SK-N-DZ (cell line): ENCODE measurements at places on chromosomes 1 and 21.

GRCh38 chr1:234633246-234634003 lies 23.4 kb upstream of the IRF2BP2 start:
- no peak for DNase-seq

DNA sequence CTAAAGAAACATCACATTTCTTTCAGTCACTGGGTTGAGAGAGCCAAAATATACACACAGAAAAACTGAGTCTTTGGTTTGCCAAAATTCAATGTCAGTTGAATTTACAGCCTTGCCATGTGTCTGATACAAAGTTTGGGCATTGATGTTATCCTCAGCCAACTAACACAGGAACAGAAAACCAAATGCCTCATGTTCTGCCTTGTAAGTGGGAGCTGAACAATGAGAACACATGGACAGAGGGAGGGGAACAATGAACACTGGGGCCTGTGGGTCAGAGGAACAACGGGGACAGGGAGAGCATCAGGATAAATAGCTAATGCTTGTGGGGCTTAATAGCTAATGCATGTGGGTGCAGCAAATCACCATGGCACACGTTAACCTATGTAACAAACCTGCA lies 39.6 kb upstream of the C21orf91 start:
- no peak for DNase-seq

GRCh38 chr1:119391749-119392148 lies 23.2 kb downstream of the HAO2 start:
- DNase-seq, result no peak

DNA sequence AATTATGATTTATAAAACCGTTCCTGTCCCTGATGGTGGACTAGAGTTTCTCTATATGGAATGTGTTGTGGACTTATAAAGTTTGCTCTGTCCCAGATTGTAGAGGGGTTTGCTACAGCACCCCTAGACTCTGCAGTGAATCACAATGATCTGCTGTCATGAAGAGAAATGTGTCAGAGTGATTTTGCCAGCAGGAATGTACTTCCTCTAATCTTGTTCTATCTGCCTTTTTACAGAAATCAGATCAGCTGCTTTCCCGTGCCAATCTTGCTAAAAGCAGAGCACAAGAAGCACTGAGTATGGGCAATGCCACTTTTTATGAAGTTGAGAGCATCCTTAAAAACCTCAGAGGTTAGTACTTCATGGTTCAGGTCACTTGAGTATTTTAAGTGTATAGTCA lies 52.0 kb downstream of the LAMC2 start:
- no peak for DNase-seq

GRCh38 chr1:234277161-234277868 lies 95.9 kb upstream of the COA6 start:
- no peak for DNase-seq

DNA sequence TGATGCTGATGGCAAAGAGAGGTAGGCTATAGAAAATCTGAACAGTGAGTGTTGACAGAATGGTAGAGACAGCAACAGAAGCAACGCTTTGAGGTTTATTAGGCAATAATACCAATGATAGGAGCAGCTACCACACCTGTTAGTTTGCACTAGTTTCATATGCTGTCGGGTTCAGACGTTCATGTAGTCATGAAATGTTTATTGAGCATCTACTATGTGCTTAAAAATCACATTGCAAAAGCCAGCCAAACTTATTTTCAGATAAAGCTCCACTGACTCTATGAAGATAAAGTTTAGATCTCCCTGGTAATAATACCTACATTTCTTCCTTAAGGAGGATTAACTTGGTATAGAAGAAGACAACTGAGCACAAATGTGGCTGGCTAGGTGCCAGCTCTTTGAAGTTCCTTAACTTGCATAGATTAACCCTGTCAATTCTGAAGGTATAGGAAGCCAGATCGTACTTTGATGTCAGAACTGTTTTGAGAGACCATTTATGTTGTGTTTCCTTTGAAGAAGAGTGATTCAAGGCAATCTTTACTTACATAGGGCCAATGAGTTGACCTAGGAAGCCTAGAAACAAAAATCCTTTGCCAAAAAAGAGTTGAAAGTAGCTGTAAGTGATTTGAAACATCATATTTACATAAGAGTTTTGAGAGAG lies 71.5 kb downstream of the DISP1 start:
- no peak for DNase-seq

DNA sequence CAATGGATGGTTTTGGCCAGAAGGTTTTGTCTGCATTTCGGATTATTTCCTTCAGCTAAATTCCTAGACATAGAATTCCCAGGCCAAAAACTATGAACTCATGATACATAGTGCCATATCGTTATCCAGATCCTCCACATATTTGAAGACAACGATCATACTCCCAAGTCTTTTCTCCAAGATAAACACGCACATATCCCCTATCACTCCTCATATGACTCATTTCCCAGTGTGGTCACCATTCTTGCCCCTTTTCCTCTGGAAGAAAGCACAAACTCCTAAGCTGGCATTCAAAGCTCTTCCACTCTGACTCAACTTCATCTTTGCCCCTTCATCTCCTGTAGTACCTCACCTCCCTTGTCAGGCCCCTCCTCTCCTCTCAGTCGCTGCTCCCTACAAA lies 277.6 kb downstream of the PLPP3 start:
- no peak for DNase-seq

GRCh38 chr1:108049178-108049819 lies 84.3 kb upstream of the VAV3 start:
- peak; percentile 28 for DNase-seq

DNA sequence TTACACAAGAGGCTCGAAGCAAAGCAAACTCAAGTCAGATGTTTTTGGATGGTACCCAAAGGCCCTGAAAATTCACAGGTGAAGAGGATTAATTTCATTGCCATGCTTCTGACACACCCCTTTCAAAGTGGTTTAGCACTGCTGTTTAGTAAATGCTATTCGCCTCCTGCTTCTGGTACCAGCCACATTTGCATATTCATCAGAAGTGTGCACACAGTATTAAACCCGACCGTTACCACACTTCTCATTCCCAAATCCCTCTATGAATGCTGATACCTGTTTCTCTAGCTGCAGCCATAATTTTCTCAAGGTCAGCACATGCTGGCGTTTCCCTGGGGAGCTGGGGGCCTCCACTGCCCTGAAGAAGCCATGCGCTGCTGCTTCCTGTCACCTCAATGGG lies 179.8 kb upstream of the DAB1 start:
- DNase-seq, result no peak

DNA sequence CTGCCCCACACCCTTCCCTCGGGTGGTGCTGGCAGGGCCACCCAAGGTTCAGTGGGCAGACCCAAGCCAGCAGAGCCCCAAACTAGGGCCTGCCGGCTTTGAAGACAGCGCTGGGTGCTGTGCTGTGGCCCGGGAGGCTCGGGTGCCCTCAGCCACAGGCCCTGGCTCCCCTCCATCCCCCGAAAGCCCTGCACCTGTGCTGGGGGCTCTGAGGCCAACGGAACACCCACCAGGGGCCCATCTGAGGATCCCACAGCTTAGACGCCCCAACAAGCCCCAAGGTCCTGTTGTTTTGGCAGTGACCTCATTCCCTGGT lies 8.6 kb downstream of the ITGB2 start:
- no peak for DNase-seq
